ENCODE measurements at places on chromosomes 1 and 21.
A peak's percentile ranks its signal among the peaks of the same experiment; 100 is the strongest.

DNA sequence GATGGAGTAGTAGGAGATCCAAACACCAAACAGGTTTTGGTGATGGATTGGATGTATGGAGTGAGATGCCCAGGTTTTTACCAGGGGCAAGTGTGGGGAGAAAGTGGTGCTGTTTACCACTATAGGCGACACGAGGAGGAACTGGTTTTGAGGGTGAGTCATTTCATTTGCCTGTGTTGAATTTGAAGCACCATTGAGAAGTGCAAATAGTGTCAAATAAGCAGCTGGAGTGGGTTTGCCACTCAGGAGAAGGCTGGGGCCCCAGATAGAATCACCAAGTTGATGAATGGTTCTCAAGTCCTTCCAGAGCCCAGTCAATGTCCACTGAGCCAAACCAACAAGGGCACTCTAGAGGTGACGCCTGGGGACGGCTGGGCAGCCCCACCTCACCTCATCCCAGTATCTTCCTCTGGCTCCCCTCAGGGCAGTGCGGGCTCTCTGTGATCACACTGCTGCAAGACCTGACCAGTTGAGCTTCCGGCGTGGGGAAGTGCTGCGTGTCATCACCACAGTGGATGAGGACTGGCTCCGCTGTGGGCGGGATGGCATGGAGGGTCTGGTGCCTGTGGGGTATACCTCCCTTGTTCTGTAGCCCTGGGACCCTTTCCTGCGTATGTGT, 9.4 kb downstream of the RUSC1 start:
- DNase-seq = no peak

DNA sequence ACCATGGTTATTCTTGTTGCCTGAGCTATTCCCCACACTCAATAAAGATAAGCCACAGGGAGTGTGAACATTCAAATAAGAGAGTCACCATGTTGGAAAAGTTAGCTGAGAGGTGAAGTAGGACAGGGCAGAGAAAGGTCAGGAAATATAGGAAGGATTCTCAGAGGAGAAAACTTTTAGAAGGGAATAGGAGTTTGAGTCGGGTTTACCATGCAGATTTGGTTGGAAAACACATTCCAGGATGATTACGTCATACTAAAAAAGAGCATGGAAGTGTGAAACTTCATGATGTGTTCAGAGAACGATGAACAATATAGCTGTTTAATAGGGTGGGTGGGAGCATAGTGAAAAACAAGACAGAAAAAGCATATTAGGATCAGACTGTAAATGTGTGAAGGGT, 1125.3 kb upstream of the ADGRL2 start:
- DNase-seq = no peak

DNA sequence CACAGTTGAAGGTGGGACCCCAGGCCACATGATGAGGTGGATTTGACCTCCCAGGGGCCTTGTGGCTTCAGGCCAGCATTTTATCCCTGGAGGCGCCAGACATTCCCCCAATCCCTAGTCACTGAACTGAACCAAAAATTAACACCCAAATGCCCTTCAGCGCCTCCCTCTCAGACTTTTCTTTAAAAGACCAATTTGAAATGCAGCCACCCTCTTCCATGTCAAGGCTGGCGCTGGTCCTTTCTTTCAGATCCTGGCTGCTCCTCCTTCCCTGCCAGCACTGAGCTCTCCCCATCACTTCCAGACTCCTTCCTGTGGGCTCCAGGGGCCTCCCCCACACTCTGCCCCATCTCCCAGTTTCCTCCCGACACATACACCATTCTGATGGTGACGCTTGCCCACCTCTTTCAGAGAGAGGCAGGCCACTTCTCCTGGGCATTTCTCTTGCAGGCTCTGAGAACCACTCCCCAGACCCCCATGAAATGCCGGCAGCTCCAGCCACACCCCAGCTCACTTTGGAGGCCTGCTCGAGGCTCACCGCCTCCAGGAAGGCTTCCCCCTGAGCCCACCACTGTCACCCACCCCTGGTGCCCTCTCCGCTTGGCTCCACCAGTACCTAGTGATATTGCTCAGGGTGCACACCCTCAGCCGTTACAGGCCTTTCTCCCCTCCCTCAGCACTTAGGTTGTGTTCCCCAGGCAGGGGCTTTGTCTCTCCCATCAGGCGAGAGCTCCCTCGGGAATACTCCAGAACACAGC, 27.0 kb downstream of the NAV1 start:
- no peak for DNase-seq

DNA sequence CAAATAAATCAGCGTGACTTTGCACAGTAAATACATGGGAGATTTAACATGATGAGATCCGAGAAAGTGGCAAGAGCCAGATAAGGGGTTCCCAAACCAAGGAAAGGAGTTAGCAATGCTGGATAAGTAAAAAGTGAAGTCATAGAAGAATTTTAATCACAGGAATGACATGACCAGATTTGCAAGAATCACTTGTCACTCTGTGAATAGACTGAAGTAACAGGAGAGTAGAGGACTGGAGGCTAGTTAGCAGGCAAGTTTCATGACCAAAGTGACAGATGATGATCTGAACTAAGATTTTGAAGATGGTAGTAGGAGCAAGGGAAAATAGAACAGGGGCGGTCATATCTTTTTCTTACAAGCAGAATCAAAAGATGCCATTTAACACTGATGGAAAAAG, 8.4 kb downstream of the CFH start:
- DNase-seq = no peak

GRCh38 chr1:109792056-109792831, 28.5 kb upstream of the EPS8L3 start:
- DNase-seq = no peak

DNA sequence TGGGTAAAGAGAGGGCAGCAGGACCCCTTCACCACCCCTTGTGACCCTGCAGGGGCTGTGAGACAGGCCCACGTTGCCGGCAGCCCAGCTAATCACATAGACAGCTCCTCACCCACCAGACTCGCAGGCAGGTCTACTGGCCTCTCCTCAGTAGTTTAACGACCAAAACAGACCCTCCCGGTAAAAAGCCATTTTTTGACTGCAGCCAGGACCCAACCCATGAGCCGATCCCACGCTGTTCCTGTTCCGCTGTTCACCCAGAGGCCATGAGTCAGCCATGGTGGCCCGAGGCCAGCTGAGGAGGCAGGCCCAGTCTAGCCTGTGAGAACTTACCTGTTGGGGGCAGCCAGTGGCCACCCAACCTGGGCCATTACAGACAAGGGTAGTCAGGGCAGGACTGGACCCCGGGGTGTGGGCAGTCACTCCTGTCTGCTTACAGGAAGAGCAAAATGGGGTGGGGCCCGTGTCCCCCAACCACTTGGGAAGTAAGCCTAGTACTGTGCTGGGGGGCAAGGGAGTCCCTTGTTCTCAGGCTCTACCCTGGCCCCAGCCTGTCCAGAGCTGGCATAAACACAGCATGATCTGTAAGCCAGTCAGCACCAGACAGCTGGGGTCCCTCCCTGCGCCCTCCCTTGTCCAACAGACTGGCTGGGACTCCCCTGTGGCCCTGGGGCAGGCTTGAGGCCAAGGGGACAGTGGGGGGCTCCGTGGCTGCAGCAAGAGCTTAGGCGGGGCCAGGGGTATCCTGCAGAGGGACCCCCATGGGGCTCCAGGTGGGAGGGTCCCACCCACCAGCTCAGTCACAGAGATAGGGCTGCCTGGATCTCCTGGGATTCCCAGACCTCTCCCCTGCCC, 61.9 kb downstream of the WNT9A start:
- no peak for DNase-seq

DNA sequence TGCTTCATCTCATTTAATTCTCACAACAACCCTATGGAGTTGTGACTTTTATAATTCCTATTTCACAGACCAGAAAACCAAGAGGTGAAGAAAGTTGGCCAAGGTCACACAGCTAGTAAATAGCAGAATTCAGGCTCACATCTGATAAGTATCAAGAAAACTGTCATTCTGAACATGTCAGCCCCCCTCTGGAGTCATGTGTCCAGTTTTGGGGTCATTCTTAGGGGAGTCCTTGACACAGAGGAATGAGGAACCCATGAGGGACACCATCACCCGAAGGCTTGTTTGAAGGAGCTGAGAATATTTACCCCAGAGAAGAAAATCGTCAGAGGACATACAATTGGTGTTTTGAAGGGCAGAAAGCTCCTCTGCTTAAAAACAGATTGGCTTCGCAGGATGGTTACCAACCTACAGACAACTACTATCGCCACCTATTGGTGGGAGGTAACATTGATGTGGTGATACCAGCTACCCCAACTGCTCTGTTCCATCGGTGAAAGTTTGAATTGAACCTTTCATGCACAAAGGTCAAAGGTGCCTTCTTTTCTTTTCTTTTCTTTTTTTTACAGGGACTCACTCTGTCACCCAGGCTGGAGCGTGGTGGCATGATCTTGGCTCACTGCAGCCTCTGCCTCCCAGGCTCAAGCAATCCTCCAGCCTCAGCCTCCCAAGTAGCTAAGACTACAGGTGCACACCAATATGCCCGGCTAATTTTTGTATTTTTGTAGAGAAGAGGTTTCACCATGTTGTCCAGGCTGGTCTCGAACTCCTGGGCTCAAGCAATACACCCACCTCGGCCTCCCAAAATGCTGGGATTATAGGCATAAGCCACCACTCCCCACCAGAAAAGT, 31.3 kb downstream of the NCMAP start:
- DNase-seq = peak; percentile 18

GRCh38 chr1:29974316-29974724, 738.0 kb downstream of the PTPRU start:
- peak; percentile 74 for DNase-seq

- no peak for DNase-seq
Measured at GRCh38 chr1:183223467-183223866, 37.4 kb downstream of the LAMC2 start.

DNA sequence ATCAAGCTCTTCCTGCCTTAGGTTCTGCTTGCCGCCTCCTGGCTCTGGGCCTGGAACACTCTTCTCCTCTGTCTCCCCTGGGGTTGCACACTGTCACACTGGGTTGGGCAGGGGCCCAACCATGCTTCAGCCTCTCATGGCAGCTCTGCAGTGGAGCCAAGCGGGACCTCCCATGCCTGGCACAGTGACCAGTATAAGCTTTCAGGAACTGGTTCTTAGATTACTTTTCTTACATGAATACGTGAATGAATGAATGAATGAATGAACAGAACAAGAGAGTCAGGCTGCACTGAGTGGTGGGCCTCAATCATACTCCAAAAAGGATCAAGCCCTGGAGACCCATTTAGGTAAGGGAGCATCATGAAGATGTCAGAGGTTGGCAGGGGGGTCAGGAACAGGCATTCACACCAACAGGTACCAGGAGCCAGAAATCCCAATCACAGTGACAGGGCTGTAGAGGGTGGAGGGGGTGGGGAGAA, 30.8 kb upstream of the TMEM125 start:
- no peak for DNase-seq

DNA sequence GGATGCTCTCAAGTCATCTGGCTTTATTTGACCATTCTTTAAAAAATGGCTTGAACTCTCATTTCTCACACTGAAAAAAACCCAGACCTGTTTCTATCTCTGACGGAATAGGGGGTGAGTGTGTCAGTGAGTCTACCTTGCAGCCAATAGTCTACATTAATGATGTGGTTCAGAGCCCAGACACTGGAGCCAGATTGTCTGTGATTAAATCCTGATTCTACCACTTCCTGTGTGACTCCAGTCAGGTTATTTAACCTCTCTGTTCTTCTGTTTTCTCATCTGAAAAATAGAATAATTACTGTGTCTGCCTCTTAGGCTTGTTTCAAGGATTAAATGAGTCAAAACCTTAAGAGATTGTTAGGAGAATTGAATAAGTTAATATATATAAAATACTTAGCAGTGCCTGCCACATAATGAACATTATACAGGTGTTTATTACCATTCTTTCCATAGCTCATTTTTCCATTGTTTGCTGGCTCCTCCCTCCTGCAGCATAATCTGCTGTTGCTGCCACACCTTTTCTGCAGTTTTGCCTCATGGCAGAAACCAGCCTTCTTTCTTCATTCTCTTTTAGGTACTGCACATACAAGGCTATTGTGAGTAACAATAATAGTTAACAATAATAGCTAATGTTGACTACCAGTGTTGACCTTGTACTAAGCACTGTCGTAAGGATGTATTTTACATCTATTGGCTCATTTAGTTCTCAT, 157.6 kb upstream of the IVNS1ABP start:
- no peak for DNase-seq

GRCh38 chr1:40266786-40267535, 8.9 kb downstream of the ZMPSTE24 start:
- no peak for DNase-seq

- no peak for DNase-seq
Measured at GRCh38 chr1:32250893-32251716, at the start of gene LCK. Gene LCK (plus strand): TSS chr1:32251265. CDS start chr1:32274330, 23,065 bp downstream.

- no peak for DNase-seq
Measured at GRCh38 chr1:111789666-111790316, 34.1 kb downstream of the DDX20 start.

DNA sequence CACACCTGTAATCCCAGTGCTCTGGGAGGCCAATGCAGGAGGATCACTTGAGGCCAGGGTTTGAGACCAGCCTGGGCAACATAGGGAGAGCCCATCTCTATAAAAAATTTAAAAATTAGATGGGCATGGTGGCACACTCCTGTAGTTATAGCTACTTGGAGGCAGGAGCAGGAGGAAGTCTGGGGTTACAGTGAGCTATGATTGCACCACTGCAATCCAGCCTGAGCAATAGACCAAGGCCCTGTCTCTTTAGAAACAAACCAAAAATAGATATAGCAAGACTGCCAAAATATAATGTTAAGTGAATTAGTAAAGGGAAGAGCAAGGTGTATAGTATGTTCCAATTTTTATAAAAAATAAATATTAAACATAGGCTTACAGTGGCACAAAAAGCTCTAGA, 28.8 kb downstream of the PLEKHO1 start:
- DNase-seq = no peak

DNA sequence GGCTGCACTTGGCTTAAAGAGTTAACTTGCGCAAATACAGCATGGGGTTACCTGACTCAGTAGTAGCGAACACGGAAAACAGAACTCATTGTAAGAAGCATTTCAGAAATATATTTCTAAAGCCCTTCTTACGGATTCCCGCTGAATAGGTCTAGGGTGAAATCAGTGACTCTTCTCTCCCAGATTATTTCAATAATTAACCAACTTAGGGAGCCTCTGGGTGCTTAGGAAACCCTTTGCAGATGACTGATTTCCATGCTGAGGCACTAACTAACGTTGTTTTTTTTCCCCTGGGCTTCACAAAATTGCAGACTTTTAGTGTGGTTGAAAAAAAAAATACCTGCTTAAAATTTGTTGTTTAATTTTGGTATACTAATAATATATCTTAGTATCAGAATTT, 40.3 kb downstream of the BTG3 start:
- no peak for DNase-seq

DNA sequence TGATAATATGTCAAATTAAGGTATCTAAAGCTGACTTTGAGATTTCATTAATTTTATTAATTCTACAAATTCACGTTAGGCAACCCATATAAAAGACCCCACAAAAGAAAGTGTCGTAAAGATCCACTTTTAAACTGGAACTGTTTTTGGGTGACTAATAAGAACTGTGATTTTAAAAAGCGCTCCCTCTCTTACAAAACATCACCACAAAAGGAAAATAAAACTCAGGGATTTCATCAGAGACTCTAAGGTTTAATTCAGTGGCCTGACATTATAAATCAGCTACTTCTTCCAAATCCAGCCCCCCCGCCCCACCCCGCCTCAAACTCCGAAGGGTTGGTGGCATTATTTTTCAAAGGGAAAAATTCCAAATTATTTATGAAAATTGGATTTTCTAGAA, 2.7 kb downstream of the COL24A1 start:
- DNase-seq = no peak

GRCh38 chr1:239718571-239718970, 332.2 kb downstream of the CHRM3 start:
- DNase-seq = no peak

GRCh38 chr1:200288226-200288625, 121.6 kb downstream of the ZNF281 start:
- no peak for DNase-seq

- no peak for DNase-seq
Measured at GRCh38 chr1:102588536-102588935, 519.8 kb downstream of the COL11A1 start.
